Hepatic stellate cell (primary cell): ENCODE measurements at places on chromosomes 3 and 15.

GRCh38 chr3:158085358-158085757 is 20.9 kb downstream of the SHOX2 start:
- DNase-seq = no peak

DNA sequence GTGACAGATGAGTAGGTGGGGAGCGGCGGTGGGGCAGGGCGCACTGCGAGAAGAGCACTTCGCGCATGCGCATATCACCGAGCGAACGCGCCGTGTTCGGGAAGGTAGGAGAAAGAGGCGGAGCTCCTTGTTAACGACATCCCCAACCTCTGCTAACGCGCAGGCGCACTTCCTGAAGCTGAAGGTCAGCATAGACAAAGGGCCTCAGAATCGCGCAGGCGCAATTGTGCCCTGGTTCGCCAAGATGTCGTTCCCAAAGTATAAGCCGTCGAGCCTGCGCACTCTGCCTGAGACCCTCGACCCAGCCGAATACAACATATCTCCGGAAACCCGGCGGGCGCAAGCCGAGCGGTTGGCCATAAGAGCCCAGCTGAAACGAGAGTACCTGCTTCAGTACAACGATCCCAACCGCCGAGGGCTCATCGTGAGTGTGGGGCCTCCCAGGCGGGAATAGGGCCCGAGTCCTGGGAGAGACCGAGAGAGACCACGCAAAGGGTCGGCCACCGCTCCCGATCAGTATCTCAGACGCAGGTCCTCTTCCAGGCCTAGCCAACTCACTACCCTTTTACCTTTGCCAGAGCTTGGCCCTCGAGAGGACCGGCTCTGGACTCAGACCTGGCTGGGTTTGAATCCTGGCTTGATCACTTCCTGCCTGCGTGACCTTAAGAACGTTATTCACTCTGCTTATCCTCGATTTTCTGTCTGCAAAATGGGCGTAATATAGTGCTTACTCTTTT is at the start of gene NDUFB4:
TSS of gene NDUFB4 (plus strand) at position 221 of the 737 bp plus-strand sequence. CDS start at position 245, 24 bp downstream.
- DNase-seq = peak; percentile 94

GRCh38 chr15:70059476-70060213 is 38.1 kb downstream of the TLE3 start:
- no peak for DNase-seq

DNA sequence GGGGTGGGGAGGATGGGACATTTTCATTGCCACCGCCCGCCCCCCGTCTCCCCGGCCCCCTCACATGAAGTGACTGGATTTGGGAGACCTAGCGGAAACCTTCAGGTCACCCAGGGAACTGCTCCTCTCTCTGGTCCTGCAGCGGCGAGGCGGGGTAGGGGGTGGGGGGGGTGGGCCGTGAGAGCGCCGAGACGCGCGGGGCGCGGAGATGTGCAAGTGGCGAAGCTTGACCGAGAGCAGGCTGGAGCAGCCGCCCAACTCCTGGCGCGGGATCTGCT is 712 bp upstream of the MME start:
- no peak for DNase-seq

DNA sequence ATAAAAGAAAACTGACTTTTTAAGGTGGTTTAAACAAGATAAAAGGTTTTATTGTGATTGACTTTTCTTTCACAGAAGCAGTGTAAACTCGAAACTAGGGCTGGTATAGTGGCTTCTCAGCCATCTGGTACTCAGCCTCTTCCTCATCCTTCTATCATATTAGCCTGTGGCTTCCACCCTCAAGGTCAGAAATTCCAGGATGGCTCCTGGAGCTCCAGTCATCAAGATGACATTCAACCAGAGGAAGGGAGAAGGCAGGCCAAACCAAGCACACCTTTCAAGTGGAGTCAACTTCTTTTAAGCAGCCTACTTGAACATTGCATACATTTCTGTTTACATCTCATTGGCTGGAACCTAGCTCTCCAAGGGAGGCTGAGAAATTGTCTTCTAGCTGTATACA is 1.3 kb upstream of the MESD start:
- DNase-seq = no peak

DNA sequence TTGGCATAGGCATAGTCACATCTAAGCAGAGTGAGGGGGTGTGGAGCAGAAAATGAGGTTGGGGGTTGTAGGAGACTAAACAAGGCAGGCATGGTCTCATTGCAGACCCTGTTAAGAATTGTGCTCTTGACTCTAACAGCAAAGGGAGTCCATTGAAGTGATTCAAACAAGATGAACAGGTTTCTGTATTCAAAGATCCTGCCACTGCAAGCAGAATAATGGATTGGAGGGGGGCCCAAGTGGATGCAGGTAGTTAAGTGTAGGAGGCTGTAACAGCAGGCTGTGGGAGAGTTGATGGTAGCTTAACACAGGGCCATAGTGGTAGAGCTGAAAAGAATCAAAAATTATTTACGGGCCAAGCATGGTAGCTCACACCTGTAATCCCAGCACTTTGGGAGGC is 34.4 kb downstream of the CASR start:
- no peak for DNase-seq

DNA sequence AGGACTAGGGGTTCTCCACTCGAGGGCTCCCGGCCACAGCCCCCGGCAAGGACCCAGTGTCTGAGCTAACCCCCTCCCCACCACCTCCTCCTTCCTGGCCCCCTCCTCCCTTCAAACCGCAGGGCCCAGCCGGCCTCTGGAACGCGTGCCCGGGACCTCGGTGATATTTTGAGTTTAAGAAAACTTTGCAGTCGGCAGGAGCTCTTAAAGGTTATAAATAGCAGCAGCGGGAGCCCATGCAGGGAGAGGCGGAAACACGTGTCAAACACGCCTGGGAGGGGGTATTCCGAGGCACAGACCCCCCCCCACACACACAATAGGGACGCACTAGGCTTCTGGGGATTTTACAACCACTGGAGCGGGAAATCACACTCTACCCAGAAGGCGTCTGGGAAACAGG is 3.1 kb upstream of the PTH1R start:
- no peak for DNase-seq

- no peak for DNase-seq
These were observed 200.0 kb upstream of the UBE2E2 start for GRCh38 chr3:23002836-23003732.

DNA sequence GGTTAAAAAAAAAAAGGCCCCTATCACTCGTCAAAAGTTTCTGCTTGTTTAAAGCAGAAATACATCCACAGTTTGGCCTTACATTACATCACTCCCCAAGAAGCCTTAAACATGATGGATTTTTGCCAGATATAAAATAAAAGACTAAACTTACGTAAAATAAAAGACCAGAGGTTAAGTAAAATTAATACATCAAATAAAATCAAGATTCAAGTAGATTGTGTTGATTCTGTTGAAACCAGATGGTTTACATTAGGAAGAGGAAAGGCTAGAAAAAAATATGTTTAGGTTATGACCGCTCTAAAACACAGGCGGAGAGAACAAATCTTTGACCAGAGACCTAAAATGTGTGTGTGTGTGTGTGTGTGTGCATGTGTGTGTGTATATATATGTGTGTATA is 104.1 kb downstream of the DUT start:
- DNase-seq = no peak

- DNase-seq = no peak
These were observed 72.1 kb downstream of the EPHA3 start for GRCh38 chr3:89179355-89180001.

DNA sequence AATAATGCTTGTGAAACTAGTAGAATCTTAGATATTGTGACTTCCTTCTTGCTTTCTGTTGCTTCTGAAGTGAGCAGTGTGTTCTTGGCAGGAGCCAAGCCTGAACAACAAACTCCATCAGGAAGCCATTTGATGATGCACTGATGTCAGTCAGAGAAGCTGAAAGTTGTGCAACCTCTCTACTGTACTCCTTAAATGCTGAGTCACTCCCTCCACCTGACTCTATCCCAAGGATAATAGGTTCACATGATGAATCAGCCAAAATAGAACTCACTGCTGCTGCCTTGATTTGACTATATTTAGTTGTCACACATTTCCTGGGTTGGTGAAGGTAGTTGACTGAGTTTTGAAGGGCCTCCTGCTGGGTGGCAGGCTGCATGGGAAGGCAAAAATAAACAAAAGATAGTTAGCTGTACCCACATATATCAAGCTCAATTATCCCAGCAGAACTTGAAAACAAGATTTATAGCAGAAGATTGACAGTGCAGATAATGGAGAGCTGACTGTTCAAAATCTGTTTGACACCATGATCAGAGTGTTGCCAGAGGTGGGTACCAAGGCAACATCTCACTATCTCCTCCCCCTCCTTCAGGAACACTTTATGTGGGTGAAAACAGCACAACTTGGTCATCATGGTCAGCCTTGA is 328.4 kb upstream of the DPH6 start:
- DNase-seq = peak; percentile 9

DNA sequence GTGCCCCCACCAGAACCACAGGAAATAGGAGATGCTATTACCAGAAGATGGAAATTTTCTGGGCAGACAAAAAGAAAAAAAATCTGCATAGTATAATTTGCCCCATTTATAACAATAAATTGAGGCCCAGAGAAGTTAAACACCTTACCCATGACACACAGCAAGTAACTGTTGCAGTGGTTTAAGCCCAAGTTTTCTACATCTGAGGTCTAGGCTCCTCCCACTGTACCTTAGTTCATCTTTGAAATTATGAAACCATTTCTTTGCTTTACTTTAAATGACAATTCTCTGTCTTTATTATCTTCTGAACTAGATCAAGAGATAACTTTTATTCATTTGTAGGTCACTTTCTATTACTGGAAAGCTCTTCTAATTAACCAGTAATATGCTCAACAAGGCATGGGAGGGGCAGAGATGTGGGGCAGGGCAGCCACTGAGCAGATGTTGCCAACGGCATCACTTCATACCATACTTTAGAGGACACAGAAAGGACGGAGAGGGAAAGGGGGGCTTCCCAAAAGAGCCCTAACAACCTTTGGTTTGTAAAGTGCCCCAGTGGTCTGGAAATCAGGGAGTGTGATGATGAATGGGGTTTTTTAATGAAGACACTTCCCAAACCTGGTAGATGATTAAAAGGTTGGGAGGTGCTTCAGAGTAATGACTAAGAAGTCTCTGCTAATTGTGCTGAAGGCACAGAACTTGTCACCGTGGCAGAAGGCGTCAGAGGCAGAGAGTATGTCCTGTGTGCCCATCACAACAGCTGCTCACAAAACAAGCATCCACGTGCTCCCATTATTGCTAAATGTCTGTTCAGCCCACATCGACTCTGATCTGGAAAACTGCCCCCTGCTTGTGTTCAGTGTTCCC is 342.5 kb downstream of the SHQ1 start:
- DNase-seq = no peak

- peak; percentile 16 for DNase-seq
These were observed 38.0 kb downstream of the TMEM41A start for GRCh38 chr3:185460719-185461350.

- DNase-seq = no peak
These were observed 587 bp upstream of the TNK2 start for GRCh38 chr3:195908694-195909581.

GRCh38 chr3:169148448-169149348 is 514.8 kb downstream of the MECOM start:
- no peak for DNase-seq

DNA sequence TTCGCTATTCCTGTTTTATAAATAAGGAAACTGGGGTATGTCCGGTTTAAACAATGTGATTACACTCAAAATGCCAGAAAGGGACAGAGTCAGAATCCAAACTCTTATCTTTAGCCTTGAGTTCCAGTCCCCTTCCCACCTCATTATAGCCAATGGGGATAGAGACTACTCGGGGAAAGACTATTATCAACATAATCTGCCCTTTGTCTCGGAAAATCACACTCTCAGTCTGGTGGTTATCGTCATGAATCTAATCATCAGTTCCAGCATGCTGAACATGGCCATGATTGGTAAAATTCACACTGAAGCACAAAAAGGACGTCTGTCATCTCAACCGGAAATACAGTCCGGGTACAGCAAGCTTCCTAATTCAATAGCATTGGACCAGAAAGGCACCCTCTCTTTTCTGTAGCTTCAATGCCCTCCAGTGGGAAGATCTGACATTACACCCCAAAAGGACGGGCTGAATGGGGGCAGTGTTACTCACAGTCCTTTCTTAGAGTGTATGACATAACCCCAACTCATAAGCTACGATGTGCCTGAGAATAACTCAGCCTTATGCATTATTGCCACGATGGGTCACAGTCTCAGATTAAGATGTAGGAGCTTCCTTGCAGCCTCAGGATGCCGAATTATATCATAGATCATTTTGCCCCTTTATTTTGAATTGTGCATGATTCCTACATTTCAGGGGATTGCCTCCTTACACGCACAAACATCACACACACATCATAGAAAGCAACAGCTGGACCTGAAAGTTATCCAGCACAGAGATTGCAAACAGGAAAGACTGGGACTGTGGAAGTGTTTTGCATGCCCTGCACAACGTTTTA is 390.4 kb upstream of the LMCD1 start:
- DNase-seq = peak; percentile 16

DNA sequence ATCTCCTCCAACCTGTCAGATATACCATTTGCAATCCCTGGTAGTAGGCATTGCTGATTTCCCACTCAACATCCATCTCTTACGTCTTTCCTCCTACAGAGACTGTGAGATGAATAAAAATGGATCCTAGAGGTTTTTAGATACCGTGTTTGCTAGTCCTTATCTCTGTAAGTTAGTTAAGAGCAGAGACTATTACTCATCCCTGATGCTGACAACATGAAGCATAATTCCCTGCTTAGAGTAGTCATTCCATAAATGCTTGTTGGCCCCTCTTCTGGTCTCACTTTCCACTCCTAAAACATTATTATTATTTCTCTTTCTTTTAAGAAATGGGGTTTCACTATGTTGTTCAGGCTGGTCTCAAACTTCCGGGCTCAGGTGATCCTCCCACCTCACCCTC is 136.2 kb downstream of the RTP4 start:
- DNase-seq = no peak

DNA sequence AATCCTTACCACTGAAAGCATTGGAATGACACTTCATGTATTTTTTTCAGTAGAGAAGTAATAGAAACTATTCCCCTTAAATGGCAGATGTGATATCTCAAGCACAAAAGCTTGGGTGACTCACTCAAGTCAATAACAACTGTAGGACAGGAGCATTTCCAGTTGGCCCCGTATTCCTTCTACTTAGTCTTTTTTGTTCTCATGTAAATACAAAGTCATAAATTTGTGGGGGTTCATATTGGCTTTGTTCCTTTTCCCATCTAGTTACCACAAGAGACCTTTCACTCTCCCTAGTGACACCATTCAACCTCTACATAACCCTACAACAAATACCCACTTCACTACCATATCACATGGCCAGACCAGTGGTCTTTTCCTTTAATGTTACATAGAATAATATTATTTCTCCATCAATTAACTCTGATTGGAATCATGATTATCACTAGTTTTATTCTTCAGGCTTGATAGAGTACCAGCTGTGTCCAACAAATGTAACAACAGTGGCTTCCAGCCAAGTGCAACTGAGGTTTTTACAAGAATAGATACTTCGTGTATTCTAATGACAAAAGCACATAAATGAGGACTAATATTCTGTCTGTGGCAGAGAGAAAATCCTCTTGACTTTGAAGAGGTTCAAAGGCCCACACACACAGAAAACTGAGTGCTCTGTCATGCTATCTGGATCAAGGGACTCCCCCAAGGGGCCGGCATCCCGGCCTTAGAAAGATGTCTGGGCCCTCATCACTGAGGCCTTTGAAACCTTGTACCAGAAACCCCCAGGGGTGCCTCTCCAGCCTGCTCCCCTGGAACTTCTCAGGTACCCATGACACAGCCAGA is 94.0 kb upstream of the THBS1 start:
- no peak for DNase-seq

- DNase-seq = no peak
These were observed 65.9 kb upstream of the PAQR5 start for GRCh38 chr15:69232765-69233164.
